ENCODE measurements at places on chromosomes 13 and 19.

DNA sequence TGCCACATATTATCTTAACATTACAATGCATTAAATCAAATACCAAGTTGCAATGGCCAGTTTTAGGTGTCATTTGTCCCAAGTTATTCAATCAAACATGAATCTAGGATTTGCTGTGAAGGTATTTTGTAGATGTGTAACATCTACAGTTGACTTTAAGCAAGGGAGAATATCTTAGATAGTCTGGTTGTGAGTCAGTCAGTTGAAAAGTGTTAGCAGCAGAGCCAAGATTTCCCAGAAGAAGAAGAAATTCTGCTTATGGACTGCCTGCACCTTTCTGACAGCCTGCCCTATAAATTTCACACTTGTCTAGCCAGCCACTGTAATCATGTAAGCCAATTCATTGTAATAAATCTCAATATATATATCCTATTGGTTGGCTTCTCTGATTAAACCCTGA lies 41.3 kb upstream of the INTS6 start:
- DNase-seq, result no peak

GRCh38 chr19:48400018-48400742 lies 6.7 kb downstream of the GRIN2D start:
- DNase-seq, result no peak

- DNase-seq, result no peak
Observed at GRCh38 chr13:33392794-33393405, 107.3 kb upstream of the STARD13 start.

DNA sequence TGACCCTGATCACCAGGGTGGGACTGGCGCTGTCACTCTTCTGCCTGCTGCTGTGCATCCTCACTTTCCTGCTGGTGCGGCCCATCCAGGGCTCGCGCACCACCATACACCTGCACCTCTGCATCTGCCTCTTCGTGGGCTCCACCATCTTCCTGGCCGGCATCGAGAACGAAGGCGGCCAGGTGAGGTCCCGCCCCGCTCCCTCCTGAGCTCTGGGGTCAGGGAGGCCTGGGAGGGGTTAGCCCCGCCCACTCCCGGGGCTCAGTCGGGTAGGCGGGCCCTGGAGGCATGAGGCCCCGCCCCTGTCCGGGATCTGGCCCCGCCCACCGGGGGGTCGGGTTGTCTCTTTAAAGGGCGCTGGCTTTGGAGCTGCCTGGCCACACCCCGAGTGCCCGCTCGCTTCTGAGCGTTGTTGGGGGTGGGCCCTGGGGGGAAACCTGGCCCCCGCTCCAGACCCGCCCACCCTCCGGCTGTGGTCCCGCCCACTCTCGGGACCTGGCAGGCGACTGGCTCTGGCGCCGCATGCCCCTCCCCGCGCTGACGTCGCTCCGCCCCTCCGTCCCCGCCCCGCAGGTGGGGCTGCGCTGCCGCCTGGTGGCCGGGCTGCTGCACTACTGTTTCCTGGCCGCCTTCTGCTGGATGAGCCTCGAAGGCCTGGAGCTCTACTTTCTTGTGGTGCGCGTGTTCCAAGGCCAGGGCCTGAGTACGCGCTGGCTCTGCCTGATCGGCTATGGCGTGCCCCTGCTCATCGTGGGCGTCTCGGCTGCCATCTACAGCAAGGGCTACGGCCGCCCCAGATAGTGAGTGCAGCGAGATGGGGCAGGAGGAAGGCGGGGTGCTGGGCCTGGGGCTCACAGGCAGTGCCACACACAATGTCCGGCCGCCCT lies 13.1 kb downstream of the DDX39A start:
- DNase-seq, result peak; percentile 100

DNA sequence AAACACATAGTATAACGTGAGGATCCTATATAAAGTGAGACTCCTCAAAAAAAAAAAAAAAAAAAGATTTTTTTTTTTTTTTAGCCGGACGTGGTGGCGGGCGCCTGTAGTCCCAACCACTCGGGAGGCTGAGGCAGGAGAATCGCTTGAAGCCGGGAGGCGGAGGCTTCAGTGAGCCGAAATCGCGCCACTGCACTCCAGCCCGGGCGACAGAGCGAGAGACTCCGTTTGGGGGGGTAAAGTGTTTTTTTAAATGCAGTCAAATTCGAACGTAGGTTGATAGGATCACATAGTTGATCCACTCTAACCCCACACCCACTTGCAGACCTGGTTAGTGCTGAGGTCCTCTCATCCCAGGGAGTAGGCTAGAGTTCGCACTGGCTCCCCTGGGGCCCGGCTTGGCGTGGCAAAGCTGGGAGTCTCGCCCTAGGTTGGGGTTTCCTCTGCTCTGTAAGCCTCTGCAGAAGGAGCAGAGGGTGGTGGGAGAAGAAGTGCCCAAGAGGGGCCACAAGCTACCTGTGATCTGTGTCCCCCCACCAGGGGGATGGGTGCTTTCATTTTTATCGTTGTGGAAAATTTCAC lies 6.5 kb downstream of the RNF225 start:
- no peak for DNase-seq

DNA sequence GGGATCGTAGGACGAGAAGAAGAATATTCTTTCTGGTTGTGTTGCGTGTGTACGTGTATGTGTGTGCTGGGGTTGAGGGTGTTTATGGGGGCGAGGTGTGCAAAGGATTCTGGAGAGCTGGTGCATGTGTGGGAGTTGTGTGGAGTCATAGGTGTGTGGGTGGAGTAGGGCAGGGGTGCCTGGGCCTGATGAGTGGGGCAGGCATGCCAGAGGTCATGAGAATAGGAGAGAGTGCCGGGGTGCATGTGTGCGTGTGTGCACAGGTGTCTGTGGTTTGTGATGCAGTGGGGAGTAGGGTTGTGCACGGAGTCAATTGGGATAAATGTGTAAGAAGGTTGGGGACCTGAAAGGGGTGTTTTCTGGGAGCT lies 649 bp downstream of the TMEM91 start:
- no peak for DNase-seq

GRCh38 chr19:55146705-55147273 lies 2.2 kb downstream of the TNNT1 start:
- DNase-seq, result peak; percentile 75

GRCh38 chr13:80462567-80462966 lies 121.6 kb upstream of the SPRY2 start:
- DNase-seq, result no peak

- peak; percentile 84 for DNase-seq
Observed at GRCh38 chr19:928471-929202, 2.8 kb downstream of the ARID3A start.

DNA sequence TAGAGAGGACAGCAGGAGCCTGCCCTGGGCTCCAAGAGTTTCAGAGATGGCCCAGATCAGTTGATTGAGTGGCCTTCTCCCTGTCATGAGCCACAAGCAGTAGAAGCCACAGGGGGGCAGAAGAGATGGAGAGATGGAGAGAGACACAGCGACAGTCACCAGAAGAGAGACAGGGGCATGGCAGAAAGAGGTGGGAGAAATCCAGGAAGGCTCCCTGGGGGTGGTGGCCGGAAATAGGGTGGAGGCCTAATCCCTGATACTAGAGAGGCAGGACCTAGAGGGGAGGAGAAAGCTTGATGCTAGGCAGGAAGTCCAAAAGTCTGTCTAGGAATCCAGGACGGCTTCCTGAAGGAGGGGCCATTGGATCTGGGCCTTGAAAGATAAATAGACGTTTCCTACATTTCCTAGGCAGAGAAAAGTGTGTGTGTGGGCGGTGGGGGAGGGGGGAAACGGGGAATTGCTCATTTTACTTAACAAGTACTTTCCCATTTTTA lies 9.6 kb upstream of the TPM4 start:
- peak; percentile 65 for DNase-seq

GRCh38 chr13:106210324-106210723 lies 325.1 kb downstream of the EFNB2 start:
- DNase-seq, result no peak

DNA sequence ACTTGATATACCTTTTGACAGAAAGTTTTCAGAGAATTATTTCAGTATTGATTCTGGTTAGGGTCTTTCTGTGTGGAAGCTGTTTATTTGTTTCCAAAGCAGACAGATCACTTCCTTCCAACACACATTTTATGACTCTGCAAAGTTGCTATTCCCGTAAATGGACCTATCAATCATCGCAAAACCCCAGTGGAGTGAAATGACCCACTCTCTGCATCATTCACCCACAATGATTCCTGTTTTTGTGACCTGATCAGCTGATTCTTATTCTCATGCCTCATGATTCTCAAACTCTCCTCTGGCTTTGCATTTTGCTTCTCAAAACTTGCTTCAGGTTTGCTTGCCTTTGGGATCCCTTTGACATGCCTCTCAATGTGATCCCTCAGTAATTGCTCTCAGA lies 453.7 kb downstream of the PCDH17 start:
- DNase-seq, result no peak

- no peak for DNase-seq
Observed at GRCh38 chr19:10132905-10133304, 13.2 kb upstream of the EIF3G start.

GRCh38 chr19:38049105-38049649 lies 142.2 kb downstream of the SIPA1L3 start:
- DNase-seq, result no peak

GRCh38 chr13:46012404-46012803 lies 40.1 kb downstream of the ZC3H13 start:
- DNase-seq, result no peak

DNA sequence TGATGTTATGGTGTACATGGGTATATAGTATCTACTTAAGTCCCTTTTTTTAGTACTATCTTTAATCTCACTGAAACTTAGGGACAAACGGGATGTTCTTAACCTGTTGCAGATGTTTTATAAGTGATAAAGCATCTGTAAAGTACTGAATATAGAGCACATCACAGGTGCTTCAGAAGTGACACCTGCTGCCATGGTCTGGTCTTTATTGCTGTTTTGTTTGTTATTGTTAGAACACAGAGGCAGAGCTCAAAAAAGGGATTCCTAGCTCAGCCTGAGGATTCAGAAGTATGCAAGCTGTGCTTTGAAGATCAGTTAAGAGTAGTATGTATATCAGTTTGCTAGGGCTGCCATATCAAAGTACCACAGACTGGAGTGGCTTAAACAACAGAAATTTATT lies 219.5 kb downstream of the DCT start:
- no peak for DNase-seq

DNA sequence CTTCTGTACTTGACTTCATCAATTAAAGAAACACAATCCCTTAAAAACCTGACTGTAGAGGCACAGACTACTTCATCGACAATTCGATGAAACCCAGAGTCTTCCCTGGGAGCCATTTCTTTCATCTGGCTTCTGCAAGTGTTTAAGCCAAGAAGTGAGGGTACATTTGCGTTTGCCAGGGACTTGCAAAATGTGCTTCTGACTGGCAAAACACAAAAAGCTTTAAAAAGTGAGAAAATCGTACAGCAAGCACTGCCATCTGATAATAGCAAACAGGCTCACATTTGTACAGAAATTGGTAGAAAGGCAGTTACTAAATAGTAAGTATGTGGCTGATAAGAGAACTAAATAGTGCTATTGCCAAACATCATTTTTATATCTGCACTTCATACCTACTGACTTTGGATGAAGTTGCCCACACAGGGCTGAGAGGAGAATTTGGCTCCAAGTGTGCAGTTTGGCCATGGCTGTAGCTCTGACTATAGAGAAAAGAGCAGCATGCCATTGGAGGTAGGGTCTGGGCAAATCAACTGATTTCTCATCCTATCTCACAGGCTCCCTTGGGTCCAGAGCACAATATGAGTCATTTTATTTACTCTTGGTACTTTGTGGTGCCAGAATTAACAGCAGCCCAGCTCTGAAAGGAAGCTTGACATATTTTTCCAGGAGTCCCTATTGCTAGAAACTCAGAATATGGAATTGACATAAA lies 358.1 kb downstream of the OXGR1 start:
- DNase-seq, result no peak

- DNase-seq, result no peak
Observed at GRCh38 chr13:103325672-103326071, 259.5 kb upstream of the SLC10A2 start.

DNA sequence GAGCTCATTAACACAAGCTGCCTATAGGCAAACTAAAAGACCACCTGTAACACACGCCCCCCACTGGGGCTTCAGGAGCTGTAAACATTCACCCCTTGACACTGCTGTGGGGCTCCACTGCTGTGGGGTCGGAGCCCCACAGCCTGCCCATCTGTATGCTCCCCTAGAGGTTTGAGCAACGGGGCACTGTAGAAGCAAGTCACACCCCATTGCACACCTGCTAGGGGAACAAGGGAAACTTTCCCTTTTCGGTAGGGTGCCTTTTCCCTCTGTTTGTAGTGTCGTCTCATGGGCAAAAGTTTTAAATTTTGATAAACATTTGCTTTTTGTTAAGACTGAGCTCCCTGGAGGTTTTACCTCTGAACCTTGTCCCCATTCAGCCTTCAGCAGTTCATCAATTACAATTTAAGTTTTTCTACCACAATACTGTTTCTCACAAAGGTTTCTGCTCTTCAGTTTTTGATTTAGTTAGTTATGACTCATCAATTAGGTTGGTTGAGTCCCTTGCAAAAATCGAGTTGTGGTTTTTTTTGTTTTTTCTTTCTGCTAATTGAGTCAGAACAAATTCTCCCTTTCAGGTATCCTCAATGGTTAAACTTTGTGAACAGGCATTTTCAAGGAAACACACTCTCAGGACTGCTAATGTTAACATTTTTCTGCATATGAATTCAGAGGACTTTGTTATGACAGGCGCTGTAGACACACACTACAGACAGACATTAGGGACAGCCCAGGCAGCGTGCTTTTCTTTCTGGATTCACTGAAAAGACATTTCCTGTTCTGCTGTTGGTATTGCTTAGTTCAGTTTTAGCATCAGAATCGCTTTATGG lies 35.1 kb downstream of the ZNF433 start:
- no peak for DNase-seq

GRCh38 chr13:49220036-49220855 lies at the start of gene MLNR:
MLNR (plus strand) TSS chr13:49220338; CDS start chr13:49220338, 0 bp downstream.
- peak; percentile 91 for DNase-seq

GRCh38 chr13:51004918-51005460 lies 95.4 kb downstream of the RNASEH2B start:
- no peak for DNase-seq

GRCh38 chr19:56369886-56370676 lies 23.3 kb downstream of the ZNF582 start:
- DNase-seq, result no peak

- DNase-seq, result no peak
Observed at GRCh38 chr13:26253262-26253786, 605 bp upstream of the CDK8 start.

GRCh38 chr19:49591731-49592485 lies 926 bp downstream of the PRR12 start:
- peak; percentile 47 for DNase-seq

GRCh38 chr13:71593566-71593965 lies 273.4 kb downstream of the DACH1 start:
- DNase-seq, result no peak

DNA sequence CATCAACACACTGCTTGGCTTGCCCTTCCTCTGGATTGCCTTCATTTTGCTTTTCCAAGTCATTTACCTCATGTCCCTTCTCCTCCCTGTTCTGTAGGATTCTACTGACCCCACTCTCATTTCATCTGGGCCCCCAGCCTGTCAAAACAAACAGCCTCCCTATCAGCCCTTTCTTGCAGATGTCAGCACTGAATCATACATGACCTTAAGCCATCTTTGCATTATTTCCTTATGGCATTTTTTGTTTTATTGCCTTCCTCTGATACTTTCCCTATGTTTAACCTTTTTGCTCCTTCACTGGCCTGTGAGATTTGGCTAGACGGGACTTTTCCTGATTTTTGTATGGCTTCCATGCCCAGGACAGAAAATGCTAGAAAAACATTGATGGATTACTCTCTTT lies 8.7 kb downstream of the LRCH1 start:
- no peak for DNase-seq

GRCh38 chr13:37403776-37404527 lies 194.6 kb downstream of the POSTN start:
- DNase-seq, result no peak

GRCh38 chr13:29707876-29708543 lies 112.5 kb upstream of the SLC7A1 start:
- DNase-seq, result peak; percentile 78
